ENCODE measurements at places on chromosomes 2 and 18.
A peak's percentile ranks its signal among the peaks of the same experiment; 100 is the strongest.

DNA sequence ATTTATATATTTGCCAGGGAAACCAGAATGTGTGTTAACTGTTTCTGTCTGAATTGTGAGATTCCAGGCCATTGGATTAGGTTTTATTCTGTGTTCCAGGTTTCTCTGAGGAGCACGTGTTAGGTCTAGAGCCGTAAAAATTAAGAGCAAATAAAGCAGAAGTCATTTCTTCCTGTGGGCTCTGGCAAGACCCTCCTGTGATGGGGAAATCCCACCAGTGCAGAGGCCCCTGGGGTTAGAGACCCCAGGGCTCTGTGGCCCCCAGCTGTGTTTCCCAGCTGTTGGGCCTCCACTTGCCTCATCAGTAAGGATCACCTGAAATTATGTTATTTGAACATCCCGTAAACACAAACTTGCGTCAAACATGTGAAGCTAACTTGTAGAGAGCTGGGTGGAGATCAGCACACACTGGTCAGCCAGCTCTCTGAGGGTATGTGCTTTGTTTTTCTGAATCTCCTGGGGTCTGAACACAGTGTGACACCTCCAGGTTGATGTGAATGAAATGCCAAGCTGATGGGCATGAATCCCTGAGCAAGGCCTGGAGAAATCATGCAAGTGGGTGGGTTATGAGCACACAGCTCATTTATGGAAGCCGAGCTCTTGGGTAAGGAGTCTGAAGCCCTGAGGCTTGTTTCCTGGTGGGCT, 50.3 kb downstream of the HK2 start:
- no peak for DNase-seq

- DNase-seq, result no peak
Observed at GRCh38 chr2:212451786-212452231, 86.8 kb downstream of the ERBB4 start.

GRCh38 chr2:73989972-73990371, 5.3 kb downstream of the TET3 start:
- no peak for DNase-seq

DNA sequence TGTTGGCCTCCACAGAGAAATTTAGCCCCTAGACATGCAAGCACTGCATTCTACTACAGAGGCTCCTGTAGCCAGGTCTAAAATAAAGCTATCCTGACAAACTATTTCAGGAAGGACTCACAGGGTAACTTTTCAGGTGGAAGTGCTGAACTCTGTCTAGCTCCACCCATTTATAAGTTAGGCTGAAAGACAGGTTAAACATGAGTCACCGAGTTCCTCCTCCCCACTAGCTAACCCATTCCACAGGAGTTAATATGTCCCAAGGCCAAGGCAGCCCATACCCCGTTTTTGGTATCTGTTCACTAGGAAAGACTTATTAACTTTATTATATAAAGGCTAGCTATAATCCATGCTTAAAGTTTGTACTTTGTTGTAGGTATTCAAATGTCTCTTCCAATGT, 3.5 kb downstream of the CWC22 start:
- no peak for DNase-seq

DNA sequence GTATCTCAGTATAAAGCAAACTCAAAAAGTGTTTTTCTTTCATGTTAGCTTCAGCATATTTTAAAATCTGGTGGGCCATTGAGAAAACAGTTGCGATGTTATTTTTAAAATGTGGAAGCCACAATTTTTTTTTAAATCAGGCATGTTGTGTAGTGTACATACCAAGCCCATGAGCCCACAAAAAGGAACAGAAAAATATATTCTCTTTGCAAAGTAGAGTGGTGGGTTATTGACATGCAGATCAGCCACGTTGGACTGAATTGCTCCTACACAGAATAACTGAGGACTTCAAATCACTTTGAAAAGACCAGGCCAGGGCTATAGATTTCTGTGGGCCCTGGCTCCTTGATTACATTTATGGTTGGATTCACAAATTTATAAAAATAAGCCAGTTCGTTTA, 774.4 kb downstream of the DCC start:
- DNase-seq, result no peak

DNA sequence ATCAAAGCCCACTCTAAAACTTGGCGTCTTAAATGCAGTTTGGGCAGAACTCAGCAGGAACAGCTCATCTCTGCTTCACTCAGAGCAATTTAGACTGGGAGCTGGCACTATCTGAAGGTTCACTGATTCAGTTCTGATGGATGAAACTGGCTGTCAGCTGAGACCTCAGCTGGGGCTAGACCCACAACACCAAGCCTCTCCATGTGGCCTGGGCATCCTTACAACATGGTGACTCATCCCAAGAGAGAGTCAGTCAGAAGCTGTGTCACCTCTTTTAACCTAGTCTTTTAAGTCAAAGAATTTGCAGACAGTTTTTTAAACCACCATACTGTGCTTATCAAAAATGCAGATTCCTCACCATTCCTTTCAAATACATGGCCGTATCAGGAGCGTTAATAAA, 62.6 kb upstream of the ZNF397 start:
- no peak for DNase-seq

- DNase-seq, result no peak
Observed at GRCh38 chr2:69491864-69492263, 54.6 kb upstream of the NFU1 start.

GRCh38 chr18:55018602-55019001, 59.3 kb upstream of the CCDC68 start:
- DNase-seq, result no peak

GRCh38 chr2:238817891-238818290, 30.0 kb upstream of the TWIST2 start:
- DNase-seq, result no peak

DNA sequence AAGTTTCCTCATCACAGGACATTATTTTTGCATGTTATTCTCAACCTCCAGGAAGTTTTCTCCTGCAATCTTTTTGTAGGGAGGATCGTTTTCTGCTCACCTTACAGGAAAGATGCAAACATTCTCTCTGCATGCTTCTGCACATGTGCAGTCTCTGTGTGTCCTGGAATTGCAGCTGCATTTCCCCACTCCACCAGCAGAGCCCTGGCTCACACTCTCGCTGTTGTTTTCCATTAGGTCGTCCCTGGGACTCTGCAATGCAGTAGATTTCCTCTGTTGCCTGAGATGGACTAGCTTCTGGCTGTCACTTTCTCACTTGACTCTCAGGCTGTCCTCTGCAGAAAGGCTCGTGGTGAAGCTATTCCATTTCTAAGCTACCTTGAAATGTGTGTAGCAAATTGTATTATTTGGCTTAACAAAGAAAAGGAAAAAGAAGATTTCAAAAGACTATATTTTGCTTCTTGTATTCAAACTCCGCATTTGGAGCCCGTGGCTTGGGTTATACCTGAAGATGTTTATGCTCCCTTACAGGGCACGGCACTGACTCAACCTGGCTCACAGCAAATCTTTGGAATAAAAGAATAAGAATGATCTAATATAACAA, 346.7 kb downstream of the RAD51AP2 start:
- DNase-seq, result no peak

- no peak for DNase-seq
Observed at GRCh38 chr2:189425676-189426075, 15.6 kb upstream of the WDR75 start.

GRCh38 chr2:106358081-106358480, 110.1 kb downstream of the RGPD3 start:
- no peak for DNase-seq

DNA sequence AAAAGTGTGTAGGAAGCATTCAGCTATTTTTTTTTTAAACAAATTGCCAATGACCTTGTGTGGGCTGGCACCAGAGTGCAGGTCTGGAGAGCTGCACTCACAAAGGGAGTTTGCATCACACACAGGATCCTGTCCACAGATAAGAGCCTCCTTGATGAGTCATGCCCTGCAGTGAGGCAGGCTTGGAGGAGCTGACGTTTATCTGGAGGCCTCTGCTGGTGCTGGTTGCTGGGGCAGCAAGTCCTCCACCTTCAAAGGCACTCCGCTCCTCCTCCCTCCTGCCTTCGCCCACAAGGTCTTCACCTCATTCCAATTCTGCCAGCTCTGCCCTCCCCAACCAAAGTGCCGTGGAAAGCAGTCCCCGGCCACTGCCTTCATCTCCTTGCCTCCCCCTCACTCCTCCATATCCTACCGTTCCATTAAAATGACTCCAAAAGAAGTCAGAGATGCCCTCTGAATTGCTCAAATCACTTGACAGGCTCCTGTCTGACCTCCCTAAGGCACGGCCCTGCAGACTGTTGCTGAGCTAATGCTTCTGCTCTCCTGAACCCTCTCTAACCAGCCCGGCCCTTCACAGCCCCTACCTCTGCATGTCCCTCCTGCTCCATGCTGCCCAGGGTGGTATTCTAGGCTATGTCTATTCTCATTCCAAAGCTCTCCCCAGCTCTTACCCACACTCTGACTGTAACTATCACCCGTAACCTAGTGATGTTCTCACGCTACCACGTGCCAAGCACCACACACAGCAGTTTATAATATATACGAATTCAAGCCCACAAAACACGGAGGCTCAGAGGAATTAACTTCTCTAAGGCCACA, 30.9 kb downstream of the LONRF2 start:
- no peak for DNase-seq

DNA sequence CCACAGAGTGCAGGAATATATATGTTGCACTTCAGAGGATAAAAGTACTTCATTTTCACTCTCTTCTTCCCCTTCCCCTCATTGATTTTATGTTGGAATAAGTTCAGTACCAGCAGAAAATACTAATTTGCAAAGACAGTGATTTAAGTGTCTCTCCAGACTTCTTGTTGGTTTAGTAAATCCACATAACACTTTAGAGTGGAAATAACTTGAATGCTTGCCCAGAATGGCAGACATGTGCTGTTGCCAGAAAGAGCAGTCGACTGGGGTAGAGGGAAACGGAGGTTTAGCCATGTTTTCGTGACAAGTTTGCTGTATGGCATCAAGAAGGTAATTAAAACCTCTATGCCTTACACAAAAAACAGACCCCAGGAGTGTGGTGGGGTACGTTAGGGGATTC, 246.0 kb upstream of the CXCR4 start:
- DNase-seq, result no peak

- no peak for DNase-seq
Observed at GRCh38 chr2:231197706-231198290, 633 bp upstream of the ARMC9 start.

GRCh38 chr18:36484591-36484990, 187.1 kb downstream of the FHOD3 start:
- DNase-seq, result no peak

DNA sequence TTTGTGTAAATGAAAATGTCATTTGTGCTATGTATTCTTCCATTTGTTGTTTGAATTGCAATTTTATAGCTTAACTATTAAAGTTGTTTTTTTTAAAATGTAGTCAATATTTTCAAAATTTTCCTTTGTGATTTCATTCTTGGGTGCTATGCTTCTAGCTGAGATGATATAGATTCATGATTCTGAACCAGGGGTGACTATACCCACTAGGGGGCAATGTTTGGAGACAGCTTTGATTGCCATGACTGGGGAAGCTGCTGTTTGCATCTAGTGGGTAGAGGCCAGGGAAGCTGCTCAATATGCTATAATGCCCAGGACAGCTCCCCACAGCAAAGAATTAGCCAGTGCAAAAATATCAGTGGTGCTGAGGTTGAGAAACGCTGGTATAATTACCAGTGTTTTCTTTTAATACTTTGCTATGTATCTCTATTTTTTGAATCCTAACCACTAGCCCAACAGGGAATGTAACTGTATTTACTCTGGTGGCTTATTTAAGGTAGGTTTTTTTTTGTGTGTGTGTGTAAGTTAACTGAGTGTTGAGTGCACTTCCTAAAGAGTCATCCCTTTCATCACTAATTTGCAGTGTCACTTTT, 99.7 kb downstream of the MEP1B start:
- DNase-seq, result peak; percentile 17

- no peak for DNase-seq
Observed at GRCh38 chr2:85893428-85894258, 4.9 kb upstream of the ST3GAL5 start.

GRCh38 chr2:88628571-88628939, 1.3 kb upstream of the EIF2AK3 start:
- DNase-seq, result no peak

DNA sequence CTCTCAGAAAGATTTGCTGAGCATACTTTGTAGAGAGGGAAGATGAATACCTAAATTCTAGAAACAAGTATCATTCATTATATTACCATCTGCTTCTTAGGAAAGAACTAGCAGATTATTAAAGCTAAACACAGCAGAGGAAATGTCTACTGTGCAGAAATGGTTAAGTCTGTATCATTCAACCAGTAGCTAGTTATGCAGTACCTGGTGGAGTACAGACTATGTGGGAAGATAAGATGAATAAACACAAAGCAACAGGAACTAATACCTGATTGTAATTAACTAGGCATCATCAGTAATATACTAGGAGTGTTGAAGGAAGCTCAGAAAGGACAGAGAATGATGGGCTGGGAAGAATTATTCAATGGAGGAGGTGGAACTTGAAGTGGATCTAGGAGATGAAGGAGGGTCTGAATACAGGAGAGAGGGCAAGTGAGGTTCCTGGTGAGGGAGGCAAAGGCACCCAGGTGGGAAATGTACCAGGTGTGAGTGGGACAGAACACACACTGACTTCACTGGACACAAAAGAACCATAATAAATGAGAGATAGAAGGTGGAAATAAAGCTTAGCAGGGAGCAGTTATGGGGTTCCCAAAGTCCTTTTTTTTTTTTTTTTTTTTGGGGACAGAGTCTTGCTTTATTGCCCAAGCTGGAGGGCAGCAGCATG, 9.5 kb downstream of the WDFY1 start:
- DNase-seq, result no peak

GRCh38 chr2:224780106-224780505, 63.9 kb upstream of the CCDC195 start:
- DNase-seq, result no peak

GRCh38 chr2:241924069-241924908, 54.8 kb downstream of the RTP5 start:
- no peak for DNase-seq

DNA sequence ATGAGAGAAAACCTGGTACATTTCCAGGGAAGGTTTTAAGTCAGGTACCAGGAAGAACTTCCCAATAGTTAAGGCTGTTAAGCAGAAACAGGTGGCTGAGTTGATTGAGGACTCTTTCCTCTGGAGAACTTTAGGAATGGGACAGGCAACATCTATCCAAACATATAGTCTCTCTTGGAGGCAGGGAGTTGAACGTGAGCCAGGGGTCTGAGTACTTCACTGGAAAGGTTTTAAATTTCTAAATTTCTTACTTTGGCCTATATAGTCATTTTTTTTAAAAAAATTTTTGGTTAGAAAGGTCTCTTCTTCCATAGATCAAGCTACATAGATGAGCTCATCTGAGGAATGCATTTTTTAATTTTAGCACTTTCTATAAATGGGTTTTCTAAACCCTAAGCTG, 261.4 kb upstream of the TCF4 start:
- no peak for DNase-seq

- DNase-seq, result no peak
Observed at GRCh38 chr2:71962350-71962749, 185.3 kb downstream of the CYP26B1 start.

GRCh38 chr2:55311444-55311870, 42.4 kb upstream of the MTIF2 start:
- DNase-seq, result no peak

- DNase-seq, result no peak
Observed at GRCh38 chr2:19319064-19319463, 39.4 kb downstream of the OSR1 start.

DNA sequence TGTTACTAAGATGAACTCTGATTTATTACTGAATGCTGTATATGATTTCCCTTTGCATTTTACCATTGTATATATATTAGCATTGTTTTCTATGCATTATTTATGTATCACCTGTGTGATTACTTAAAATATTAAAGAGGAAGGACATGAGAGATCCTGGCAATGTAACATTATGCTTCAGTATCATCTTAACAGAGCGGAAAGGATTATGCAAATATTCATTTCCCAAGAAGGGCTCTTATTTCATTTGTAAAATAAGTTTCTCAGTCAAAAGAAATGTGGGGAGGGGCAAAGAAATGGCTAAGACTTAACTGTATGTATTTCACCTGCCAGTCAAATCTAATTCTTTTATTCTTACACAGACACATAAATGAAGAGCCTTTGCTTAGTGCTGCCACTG, 654.2 kb upstream of the PKDCC start:
- no peak for DNase-seq
